ENCODE measurements at places on chromosomes 16 and 17. TPM values are rescaled to one million over a fixed set of nuclear protein-coding genes. Genes with fewer than 3 reads are reported as not detected.

The CNOT1 gene
- 56.6 TPM for total RNA-seq

The E4F1 gene
- total RNA-seq: 25.4 TPM

The KAT7 gene
- 17.5 TPM for total RNA-seq

The AHSP gene
- total RNA-seq: not detected

The LAT gene
- 6.7 TPM for total RNA-seq

The EFNB3 gene
- total RNA-seq: 4.9 TPM

The CDH15 gene
- not detected for total RNA-seq

The C16orf96 gene
- total RNA-seq: 0.09 TPM

The TP53TG3D gene
- not detected for total RNA-seq

The EVPL gene
- total RNA-seq: not detected

The CTRB2 gene
- total RNA-seq: not detected

The KRTAP3-2 gene
- not detected for total RNA-seq

The HOXB5 gene
- 0.12 TPM for total RNA-seq

The KRT33A gene
- total RNA-seq: not detected

The KRTAP9-8 gene
- total RNA-seq: not detected

The TNFSF13 gene
- 2.1 TPM for total RNA-seq

The MEIOB gene
- not detected for total RNA-seq

The DPEP1 gene
- 2.8 TPM for total RNA-seq

The ST6GALNAC2 gene
- 2.4 TPM for total RNA-seq

The ABCC6 gene
- total RNA-seq: 0.09 TPM

The GCGR gene
- total RNA-seq: not detected

The TEKT1 gene
- not detected for total RNA-seq

The KRTAP4-3 gene
- not detected for total RNA-seq

The MYH2 gene
- total RNA-seq: 3.5 TPM

The CASKIN1 gene
- under 0.01 TPM for total RNA-seq

The ALOX15B gene
- 0.85 TPM for total RNA-seq

The SERPINF2 gene
- total RNA-seq: 1.9 TPM

The DNAJC7 gene
- total RNA-seq: 67.8 TPM

The KCNJ18 gene
- total RNA-seq: not detected

The CCL8 gene
- total RNA-seq: not detected

The ZG16 gene
- total RNA-seq: not detected

The MRM1 gene
- 2.7 TPM for total RNA-seq

The THRA gene
- 28.5 TPM for total RNA-seq

The CCL4 gene
- not detected for total RNA-seq

The NXN gene
- total RNA-seq: 43.9 TPM

The NDE1 gene
- 20.8 TPM for total RNA-seq

The GJC1 gene
- 4.3 TPM for total RNA-seq

The CD300LD gene
- total RNA-seq: not detected

The TBC1D3K gene
- total RNA-seq: not detected

The MRPS7 gene
- total RNA-seq: 52.7 TPM

The CCL1 gene
- not detected for total RNA-seq

The CDK3 gene
- 0.77 TPM for total RNA-seq

The RAPGEFL1 gene
- 1.4 TPM for total RNA-seq

Measured in pericardium fibroblast (primary cell).